ENCODE measurements at places on chromosomes 12 and 14.

DNA sequence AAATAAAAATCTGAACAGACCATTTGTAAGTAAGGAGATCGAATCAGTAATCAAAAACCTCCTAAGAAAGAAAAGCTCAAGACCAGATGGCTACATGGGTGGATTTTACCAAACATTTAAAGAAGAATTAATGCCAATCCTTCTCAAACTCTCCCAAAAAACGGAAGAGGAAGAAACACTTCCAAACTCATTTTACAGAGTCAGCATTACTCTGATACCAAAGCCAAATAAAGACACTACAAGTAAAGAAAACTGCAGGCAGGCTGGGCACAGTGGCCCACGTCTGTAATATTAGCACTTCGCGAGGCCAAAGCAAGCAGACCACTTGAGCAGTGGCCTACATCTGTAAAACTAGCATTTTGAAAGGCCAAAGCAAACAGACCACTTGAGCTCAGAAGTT lies 159.8 kb downstream of the DPY19L2 start:
- DNase-seq, result no peak

DNA sequence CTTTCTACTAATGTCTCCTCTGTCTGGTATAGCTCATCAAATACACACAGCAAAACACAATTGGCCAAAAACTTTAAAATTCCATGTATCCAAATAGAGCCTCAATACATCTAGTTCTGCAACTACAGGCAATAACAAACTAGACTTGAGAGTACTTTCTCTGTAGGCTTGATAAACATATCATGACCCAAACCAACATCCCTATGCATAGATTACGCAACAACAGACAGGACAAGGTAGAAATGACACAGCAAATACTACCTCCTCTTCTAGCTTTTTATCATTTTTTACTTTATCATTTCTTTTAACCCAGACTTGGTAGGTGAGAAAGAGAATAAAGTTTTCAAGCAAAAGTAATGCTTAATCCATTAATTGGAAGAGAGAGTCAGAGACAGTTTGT lies 41.8 kb downstream of the EML5 start:
- no peak for DNase-seq

DNA sequence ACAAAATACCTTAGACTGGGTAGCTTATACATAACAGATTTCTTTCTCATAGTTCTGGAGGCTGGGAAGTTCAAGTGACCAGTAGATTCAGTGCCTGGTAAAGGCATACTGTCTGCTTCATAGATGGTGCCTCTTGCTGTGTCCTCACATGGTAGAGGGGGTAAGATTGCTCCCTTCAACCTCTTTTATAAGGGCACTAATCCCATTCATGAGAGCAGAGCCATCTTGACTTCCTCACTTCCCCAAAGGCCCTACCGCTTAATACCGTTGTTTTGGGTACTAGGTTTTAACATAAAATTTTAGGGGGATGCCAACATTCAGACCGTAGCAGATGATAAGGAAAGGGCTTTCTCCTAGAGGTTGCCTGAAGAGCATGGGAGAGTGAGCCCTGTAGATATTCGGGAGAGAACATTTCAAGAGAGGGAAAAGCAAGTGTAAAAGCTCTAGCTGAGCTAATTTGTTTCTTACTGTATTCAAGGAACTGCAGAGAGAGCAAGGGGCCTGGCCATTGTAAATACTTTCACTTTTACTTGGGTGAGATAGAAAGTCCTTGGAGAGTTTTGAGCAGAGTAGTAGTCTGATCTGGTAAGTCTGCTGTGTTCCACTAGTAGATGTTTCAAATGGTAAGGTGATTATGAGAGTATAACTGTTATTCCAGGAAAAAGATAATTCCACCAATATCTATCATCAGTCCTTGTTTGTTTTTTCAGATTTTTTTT lies 27.3 kb downstream of the FRS2 start:
- no peak for DNase-seq

DNA sequence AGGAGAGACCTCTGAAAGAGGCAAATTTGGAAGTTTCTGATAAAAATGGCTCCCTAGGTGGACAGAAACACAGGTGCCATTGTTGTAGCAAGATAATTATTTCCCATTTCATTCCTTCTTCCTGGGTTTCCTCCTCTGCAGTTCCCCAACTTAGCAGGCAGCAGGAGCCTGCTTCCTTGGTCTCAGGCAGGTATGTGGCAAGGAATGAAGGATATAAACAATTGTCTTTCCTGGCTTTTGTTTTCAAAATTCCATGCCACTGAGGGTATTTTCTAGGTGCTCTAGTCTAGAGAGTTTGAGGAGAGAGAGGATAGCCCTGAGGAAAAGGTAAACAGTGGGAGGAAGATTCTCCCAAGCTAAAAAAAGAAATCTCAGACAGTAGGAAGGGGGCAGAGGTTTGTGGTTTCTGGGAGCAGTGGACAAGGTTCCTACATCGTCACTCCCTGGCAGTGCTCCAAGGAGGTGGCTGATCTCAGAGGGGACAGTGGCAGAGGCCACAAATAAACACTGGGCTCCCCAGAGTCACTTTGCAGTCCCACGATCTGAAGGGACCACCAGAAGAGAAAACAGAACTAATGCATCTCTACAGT lies 82.6 kb upstream of the IGF1 start:
- DNase-seq, result no peak
